Inflammatory macrophage (primary cell): ENCODE measurements at places on chromosomes 16 and 17.

DNA sequence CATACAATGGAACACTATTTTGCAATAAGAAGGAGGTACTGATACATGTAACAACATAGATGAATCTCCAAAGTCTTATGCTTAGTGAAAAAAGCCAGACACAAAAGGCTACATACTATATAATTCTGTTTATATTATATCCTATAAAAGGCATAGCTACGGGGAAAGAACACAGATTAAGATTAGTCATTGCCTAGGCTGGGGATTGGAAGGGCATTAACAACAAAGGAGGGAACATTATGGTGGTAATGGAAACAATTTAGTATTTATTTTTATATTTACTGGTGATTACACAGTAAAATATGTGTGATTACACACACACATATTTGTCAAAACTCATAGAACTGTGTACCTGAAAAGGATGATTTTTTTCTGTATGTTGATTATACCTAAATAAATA lies 278.1 kb downstream of the ZFHX3 start:
- DNase-seq = no peak

- DNase-seq = no peak
Observed at GRCh38 chr16:88353691-88354090, 29.1 kb upstream of the ZNF469 start.

DNA sequence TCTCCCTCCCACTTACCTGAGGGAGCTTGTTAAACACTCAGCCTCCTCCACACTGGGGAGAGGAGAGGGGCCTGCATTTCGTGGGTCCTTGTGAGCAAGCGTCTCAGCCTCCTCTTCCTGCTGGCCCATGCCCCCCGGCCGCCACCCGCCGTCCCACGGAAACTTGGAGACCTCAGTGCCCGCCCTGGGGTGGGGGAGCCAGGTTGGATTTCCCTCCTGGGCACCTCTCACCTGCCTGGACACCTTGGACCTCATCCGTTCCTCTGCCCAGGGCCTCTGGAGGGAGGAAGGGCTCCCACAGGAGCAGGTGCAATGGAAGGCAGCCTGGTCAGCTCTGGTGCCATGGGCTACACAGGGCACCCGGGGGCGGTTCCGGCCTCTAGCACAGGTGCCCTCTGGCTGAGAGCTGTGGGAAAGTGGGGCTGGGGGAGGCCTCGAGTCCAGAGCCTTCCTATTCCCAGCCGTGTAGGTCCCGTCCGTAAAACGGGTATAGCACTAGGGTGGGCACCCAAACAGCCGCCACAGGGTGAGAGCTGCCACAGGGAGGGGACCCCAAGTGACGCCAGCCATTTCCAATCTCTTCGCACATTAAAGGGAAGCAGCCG lies 11.0 kb downstream of the GSE1 start:
- no peak for DNase-seq

- DNase-seq = no peak
Observed at GRCh38 chr16:77330332-77331042, 104.3 kb downstream of the ADAMTS18 start.

GRCh38 chr17:44591206-44591605 lies 33.9 kb downstream of the FZD2 start:
- DNase-seq = no peak
